Left renal pelvis (tissue), 4 donors: ENCODE measurements at places on chromosomes 7 and 10.

GRCh38 chr7:131104596-131105293, 222.9 kb upstream of the MKLN1 start:
- DNase-seq: no peak

DNA sequence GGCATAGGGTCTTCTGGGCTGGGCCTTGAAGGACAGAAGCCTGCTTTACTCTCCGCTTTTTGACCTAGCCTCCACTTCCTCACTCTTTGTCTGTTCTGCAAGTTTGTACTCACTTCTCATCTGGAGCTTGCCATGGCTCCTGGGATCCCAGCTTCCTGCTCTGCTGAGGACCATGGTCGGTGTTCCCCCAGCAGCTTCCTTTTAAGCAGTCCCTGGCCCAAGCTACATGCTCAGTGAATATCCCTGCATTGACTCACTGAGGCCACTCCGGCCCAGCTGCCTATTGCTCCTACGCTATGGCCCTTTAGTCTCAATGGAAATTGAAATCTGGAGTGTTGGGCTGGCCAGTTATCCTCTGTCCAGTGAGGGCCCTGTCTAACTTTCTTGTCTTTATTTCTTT, 427.7 kb downstream of the RPS24 start:
- DNase-seq: no peak

GRCh38 chr7:19920166-19920565, 146.7 kb upstream of the TMEM196 start:
- DNase-seq: no peak

DNA sequence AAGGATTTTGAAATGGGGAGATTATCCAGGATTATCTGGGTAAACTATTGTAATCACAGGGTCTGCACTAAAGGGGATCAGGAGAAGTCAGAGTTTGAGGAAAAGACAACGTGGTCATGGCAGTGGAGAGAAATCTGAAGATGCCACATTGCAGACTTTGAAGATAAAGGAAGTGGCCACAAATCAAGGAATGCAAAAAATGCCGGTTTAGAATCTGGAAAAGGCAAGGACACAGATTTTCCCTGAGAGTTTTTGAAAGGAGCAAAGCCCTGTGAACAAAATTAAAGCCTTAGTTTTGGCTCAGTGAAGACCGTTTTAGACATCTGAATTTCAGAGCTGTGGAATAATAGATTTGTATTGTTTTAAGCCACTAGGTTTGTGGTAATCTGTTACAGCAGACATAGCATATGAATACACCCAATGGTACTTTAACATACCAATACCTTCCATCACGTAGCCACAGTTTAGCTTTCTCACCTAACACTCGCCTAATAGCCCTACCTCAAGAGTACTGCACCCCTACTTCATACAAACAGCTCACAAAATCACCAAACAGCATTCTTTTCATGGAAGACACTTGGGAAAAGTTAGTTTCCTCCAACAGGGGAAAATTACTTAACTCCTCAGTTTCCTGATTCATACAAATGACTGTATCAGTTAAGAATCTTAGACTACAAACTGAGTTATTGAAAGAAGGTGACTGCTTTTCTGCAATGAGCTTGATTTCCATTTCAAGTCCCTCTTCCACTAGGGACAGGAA, 446.5 kb downstream of the INHBA start:
- no peak for DNase-seq

DNA sequence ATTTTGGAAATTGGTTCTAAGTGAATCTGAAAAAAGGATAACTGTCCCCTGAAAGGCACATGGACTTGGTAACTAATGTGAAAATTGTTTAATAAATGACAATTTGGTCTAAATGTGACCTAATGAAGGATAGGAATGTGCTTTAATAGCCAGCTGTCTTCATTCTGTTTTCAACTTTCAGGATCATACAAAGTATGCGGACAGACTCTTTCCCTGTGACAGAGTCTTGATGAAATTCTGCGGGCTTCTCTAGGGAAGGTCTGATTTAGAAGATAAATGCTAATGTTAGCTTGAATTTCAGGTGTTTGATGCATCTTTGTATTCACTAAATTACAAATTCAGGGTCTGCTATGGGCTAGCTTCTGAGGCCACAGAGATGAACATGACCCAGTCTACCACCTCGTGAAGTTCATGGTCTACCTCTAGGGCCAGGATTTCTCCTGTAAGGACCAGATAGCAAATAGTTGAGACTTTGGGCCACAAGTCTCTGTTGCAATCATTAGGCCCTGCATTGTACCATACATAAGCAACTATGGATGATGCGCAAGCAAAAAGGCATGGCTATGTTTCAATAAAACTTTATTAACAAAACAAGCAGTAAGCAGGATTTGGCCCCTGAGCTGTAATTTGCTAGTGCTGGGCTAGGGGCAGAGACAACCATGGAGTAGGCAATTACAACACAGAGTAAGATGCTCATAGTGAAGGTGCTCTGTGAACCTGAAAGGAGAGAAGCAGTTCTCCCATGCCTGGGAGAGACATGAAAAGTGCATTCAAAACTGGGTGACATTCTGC, 368.6 kb downstream of the INHBA start:
- no peak for DNase-seq

- DNase-seq: no peak
Measured at GRCh38 chr7:45524445-45524844, 49.7 kb upstream of the ADCY1 start.

GRCh38 chr7:128863433-128863989, 855 bp downstream of the ATP6V1F start:
- DNase-seq: no peak

DNA sequence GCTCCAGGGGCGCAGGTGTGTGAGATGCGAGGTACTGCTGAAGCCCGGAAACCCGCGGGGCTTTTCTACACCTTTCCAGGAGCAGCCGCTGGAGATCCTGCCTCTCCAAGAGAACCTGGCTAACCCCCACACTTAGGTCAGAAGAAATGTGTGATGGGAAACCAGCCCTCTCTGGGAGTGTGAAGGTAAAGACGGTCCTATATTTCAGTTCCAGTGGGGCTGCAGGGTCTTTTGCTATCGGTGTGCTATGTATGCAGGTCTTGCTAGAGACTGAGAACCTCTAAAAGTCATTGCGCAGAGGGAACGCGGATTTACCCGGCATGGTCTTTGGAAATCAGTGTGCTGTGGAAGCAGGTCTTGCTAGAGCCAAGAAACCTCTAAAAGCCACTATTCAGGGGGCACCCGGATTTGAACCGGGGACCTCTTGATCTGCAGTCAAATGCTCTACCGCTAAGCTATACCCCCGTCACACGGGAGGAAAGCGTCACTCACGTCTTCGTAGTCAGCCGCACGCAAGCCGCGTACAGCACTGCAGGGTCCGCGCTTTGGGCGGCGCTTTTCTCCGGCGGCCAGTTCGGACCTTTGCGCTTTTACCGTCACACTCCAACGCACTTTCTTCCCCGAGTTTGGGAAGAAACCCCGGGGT, 46.0 kb downstream of the ZNF777 start:
- DNase-seq: no peak
